ENCODE measurements at places on chromosomes 5 and 9.

GRCh38 chr5:133147411-133147810, 95.6 kb downstream of the HSPA4 start:
- DNase-seq: no peak

DNA sequence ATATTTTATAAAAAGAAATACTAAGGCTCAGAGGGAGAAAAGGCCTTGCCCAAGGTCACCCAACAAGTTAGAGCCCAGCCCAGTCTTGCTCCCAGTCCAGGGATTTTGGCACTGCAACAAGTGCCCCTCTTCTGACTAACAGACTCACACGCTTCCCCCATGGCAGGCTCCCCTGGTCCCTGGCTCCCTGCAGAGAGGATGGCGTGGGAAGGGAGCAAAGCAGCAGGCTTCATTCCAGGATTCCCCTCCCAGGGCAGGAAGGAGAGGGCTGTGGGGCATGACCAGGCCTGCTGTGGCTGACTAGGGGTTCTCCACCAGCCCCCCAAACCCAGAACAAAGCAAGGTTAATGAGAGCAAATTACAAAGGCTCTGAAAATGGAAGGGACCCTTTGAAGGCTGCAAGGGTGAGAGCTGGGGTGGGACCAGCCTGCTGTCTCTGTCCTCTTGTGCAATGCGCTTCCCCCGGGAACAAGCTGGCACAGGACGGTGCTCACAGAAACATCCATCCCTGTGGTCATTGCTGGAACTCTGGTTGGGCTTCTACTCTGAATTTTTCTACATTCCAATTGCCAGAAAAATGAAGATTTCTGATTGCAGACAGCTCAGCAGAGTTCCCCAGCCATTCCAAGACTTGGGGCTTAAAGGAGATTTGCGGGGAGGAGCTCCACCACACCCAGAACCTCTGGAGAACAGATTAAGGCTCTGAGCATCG, 37.1 kb upstream of the FAT2 start:
- no peak for DNase-seq

- peak; percentile 92 for DNase-seq
Measured at GRCh38 chr5:111929867-111930266, 172.9 kb upstream of the NREP start.

DNA sequence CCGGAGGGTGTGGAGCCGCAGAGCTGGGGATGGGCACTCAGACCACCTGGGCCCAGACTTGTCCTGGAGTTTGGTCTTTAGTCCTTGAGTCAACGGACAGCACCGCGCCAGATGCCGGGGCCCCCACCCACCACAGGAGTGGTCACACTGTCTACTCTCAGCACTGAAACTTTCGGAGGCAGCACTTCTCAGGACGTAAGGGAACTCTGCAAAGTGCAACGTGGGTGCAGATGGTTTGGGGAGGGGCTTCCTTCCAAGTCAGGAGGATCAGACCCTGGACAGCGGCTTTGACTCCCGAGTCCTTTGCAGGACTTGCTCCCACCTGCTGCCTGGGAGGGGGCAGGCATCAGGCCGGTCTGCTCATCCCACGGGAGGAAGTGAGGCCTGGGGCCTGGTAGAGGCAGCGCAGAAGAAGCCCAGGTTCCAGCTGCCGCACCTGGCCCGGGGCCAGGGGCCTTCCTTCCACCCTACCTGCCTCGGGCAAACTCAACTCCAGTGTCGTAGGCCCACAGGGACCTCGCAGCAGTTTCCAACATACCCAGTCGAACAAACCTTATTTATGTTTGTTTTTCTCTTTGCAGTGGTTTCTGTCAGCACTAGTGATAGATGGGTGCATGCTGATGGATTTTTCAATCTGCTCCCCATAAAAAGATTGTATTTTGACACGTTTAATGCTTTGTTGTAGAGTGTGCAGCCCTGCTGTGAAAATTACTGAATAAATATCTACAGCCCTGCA, 149.8 kb upstream of the PPP1R26 start:
- no peak for DNase-seq

Measured in IMR-90 (cell line).